Stimulated activated naive B cell treated with anti-CD40 and anti-IgM and Interleukin-4, amounts not matched to agents 10 μg/mL and 1 μg/mL and 100 μg/mL, for 72 hours (primary cell): ENCODE measurements at places on chromosomes 1 and 21.

- DNase-seq = no peak
These were observed 178.6 kb downstream of the ZP4 start for GRCh38 chr1:237712082-237712481.

DNA sequence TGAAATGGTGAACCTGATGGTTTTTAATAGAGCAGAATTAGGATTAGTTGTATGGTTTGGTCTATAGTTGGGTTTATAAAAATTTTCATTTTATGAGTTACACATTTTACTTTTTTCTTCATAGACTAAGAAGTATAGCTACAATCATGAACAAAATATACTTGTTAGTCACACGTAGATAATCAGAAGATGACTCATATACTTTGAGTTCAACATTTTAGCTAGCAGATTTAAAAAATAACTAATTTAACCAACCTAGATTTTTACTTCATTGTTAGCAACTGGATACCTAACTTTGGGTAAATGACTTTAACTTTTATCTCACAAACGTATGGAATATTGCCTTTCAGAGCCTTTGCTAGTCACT lies 27.9 kb downstream of the MORC3 start:
- DNase-seq = no peak

DNA sequence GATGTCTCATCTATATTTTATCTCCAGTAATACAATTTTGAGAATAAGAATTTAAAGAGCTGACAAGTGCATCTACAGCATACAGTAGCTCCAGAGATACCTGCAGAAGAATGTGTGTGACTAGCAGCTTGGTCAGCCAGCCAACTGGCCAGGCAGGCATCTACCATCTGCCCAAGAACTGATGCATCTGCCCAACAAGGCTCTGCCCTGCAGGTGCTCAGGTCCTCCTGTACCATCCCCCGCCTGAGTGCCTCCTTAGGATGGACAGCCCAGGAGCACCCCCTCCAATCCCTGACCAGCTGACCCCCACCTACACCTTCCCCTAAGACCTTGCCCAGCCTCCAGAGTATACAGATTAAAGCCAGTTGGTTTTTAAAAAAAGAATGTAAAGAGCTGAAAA lies 30.3 kb downstream of the TMEM69 start:
- DNase-seq = no peak

DNA sequence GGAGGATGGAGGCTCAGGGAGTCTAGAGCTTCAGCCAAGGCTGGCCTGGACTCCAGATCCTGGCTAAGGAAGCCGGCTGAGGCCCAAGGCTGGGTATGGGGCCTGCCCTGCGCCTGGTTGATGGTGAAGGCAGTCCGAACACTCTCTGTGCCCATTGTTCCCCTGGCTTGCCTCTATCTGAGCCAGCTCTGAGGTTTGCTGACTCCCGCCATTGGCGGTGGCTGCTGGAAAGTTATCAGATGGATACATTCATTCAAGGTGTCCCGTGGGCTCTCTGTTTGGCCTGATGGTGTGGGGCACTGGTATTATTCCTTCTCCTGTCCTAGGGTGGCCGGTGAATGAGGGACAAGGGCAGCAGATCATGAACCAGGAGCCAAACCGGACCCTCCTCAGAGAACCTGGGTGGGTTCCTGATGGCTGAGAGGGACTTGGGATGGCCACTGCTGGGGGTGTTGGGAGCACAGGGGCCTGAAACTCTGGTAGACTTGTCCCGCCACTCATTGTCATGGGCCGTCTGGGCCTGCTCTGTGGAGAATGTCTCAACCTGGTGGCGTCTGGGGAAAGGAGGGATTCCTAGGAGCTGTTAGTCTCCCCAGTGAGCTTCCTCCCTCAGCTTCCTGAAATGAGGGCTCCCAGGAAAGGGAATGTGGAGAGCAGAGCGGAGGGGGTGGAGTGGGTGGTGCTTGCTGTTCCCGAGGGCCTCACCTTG lies 22.2 kb downstream of the SLC26A9 start:
- no peak for DNase-seq

GRCh38 chr1:230717251-230717650 lies 3.3 kb upstream of the AGT start:
- no peak for DNase-seq

GRCh38 chr1:182215764-182216163 lies 154.3 kb upstream of the ZNF648 start:
- no peak for DNase-seq

GRCh38 chr1:50724626-50725286 lies 235.3 kb downstream of the FAF1 start:
- DNase-seq = no peak

- no peak for DNase-seq
These were observed 16.4 kb downstream of the EPHA8 start for GRCh38 chr1:22579541-22580155.

GRCh38 chr1:88191917-88192316 lies 492.2 kb upstream of the PKN2 start:
- DNase-seq = peak; percentile 2

DNA sequence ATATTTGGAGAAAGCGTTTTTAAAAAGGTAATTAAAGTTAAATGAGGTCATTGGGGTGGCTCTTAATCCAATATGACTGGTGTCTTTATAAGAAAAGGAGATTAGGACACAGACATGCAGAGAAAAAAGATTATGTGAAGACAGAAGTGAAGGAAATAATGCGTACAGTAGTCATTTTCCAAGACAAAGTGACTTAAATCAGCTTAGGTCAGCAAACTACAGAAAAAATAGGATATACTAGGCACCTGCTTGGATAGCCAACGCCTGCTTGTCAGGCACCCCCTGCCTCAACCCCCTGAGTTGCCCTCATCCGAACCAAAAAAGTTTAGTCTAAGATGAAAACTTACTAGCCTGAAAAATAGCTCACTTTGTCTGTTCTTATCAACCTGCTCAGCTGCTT lies 58.2 kb upstream of the SPAG17 start:
- DNase-seq = no peak

DNA sequence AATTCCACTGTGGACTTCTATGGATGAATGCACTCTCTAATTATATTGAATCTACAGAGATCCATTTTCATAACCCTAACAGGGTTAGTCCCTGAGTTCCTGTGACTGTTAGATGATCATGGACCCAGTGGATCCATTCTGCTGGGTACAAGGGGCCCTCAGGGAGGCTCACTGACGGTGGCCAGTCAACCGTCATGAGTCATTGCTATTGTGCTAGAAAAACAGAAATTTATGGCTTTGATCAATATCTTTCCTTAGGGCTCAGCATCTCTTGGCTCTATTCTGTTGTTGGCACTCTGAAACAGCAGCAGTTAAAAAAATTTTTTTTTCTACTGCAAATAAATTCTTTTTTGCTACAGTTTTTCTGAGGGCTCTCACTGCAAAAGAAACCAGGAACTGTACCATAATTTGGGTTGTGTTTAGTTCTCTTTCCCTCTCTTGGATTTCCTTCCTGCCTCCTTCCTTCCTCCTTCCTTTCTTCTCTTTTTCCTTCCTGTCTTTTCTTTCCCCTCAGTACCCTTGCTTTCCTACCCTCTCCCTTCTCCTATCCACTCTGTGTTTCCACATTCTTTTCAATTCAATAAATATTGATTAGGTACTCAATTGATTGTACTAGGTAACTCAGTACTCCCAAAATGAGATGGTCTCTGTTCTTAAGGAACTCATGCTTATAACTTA lies 49.5 kb downstream of the UTP25 start:
- DNase-seq = no peak

DNA sequence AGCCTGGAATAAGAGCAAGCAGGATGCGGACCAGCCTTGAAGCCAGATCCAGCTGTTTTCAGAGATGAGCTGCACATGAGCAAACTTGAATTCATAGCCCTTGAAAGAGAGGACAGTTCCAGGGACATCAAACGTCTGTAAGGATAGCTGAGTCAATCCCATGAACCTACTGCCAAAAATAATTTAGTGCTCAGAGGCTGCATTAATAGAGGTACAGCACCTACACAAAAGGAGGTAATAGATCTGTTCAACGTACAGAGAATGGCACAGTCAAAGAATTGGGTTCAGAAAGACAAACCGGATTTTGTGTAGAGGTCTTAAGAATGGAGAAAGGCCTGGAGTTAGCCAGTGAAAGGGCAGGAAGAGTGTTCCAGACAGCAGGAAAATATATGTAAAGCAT lies 110.8 kb upstream of the ZC3H12A start:
- DNase-seq = no peak

DNA sequence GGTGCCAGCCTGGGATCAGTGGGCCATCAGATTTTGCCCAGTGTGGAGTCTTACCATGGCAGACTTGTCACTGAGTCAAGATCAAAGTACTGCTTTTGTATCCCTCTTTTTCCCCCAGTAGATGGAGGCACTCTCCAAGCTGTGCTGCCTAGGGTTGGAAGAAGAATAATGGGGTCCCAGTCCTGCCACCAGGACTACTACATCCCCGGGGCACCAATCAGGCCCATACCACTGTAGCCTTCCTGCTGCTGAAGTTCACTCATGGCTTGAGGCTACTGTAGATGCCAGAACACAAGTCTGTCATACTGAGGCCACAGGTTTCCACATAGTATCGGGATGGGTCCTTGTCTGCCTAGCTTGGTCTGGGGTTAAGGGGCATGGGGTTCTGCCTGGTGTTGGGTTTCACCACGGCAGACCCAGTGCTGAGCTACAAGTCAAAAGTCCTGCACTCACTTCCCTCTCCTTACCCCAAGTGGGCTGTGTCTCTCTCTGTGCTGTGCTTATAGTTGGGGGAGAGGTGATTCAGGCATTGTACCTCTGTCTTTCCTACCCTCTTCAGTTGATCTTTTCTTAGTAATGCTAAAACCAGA lies 53.4 kb downstream of the PKN2 start:
- DNase-seq = no peak

GRCh38 chr1:176802316-176802715 lies 339.3 kb downstream of the PAPPA2 start:
- no peak for DNase-seq

- DNase-seq = no peak
These were observed 1178.6 kb downstream of the MRPL39 start for GRCh38 chr21:24428591-24429199.

- DNase-seq = no peak
These were observed 28.4 kb downstream of the EVI5 start for GRCh38 chr1:92756537-92756936.

- no peak for DNase-seq
These were observed 30.0 kb upstream of the TENT5B start for GRCh38 chr1:27042670-27043069.

- DNase-seq = no peak
These were observed 480.9 kb upstream of the ZRANB2 start for GRCh38 chr1:71561729-71562128.

GRCh38 chr1:202625416-202626360 lies 84.6 kb downstream of the SYT2 start:
- DNase-seq = peak; percentile 64

- DNase-seq = no peak
These were observed 4.8 kb upstream of the TMCO1 start for GRCh38 chr1:165773324-165773965.

- DNase-seq = no peak
These were observed 10.8 kb upstream of the OSBPL9 start for GRCh38 chr1:51605961-51606723.

GRCh38 chr1:216310776-216311175 lies 112.5 kb downstream of the USH2A start:
- no peak for DNase-seq
